ENCODE measurements at places on chromosomes 12 and 14. TPM values are rescaled to one million over a fixed set of nuclear protein-coding genes. Genes with fewer than 3 reads are reported as not detected.

GRCh38 chr14:88323086-88323522 lies at the start of gene KCNK10:
KCNK10 (minus strand) TSS chr14:88323269; CDS start chr14:88322798, 471 bp downstream.
- DNase-seq, result no peak

GRCh38 chr14:94161981-94162380 lies 12.1 kb upstream of the PPP4R4 start:
- no peak for DNase-seq

DNA sequence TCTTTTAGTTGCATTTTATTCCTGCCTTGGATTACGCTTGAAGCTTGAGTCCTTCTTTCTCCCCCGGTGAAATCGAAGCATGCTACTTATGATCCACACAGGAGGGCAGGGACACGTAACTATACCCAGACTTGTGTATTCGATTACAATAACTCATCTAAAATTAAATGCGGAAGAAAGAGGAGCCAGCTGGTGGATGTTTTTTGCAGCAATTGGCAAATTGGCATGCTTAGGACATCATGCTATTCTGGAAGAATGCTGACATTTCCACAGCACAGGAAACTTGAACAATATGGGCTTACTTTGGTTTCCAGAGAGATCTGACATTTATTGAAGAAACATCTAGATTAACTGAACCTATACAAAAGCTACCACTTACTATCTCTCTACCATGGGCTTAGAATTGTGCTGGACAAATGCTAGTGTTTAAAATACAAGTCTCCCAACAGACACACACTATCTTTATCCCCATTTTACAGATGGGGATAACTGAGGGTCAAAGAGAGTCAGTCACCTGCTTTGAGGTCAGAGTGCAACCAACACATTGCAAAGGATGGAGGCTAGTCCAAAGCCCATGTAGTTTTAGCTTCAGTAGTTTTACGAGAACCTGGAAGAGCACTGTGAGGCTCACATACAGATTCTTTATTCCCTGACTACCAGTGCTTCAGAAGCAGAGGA lies 36.3 kb downstream of the LGMN start:
- no peak for DNase-seq

PTCSC3 gene
- total RNA-seq, result not detected

GRCh38 chr14:100839681-100840111 lies 13.8 kb downstream of the MEG3 start:
- DNase-seq, result no peak

DNA sequence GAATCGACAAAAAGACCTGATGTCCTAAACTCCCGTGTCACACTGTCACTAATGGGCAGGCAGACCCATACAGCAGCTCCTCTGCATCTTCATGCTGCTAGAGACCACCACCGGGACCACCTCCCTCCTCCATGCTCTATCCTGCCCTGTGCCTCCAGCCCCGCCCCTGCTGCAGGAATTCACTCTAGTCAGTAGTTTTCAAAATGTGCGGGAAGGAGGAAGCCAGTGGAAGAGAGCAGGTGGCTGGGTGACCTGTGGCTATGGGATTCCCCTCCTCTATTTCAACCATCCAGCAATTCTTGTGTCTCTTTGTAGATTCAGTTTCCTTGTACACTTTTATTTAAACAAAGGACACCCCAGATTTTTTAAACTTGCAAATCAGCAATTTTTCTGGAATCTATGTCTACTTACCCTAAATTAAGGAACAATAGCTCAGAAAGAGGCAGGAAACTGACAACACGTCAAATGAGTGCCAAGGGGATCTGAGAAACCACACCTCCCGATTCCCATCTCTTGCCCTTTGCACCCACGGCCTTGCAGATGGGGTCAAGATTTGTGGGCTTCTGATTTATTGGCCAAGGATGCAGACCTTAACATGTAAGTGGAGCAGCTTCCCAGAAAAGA lies 20.4 kb upstream of the MAP1LC3B2 start:
- DNase-seq, result no peak

DNA sequence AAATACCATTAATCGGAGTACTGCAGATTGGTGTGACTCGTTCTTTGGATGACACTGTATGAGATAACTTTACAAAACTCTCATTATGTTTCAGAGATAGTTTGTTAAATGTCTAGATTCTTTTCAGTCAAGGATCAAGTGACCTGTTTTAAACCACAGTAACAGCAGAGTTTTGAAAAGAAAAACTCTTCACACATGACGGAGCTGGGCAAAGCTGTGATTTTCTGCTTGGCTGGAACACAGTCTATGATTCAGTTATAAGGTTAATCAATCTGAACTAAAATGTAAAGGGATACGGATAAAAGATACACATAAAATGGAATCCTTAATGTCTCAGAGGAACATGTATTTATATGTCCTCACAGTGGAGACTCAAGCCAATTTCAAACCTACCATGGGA lies 573.2 kb downstream of the PRKD1 start:
- no peak for DNase-seq

DNA sequence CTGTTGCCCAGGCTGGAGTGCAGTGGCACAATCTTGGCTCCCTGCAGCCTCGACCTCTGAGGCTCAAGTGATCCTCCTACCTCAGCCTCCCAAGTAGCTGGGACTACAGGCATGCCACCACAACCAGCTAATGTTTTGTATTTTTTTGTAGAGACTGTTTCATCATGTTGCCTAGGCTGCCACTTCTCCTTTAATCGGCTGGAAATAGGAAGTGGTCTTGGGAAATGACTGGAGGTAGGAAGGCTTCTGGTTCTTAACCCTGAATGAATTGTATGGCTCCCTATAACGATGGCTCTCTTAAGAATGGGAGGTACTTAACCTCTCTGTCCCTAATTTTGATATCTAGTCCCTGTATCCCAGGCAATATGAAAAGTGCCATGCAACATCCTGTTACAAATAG lies 113.9 kb upstream of the USP15 start:
- DNase-seq, result no peak

IFI27L1 gene
- 3.7 TPM for total RNA-seq

DNA sequence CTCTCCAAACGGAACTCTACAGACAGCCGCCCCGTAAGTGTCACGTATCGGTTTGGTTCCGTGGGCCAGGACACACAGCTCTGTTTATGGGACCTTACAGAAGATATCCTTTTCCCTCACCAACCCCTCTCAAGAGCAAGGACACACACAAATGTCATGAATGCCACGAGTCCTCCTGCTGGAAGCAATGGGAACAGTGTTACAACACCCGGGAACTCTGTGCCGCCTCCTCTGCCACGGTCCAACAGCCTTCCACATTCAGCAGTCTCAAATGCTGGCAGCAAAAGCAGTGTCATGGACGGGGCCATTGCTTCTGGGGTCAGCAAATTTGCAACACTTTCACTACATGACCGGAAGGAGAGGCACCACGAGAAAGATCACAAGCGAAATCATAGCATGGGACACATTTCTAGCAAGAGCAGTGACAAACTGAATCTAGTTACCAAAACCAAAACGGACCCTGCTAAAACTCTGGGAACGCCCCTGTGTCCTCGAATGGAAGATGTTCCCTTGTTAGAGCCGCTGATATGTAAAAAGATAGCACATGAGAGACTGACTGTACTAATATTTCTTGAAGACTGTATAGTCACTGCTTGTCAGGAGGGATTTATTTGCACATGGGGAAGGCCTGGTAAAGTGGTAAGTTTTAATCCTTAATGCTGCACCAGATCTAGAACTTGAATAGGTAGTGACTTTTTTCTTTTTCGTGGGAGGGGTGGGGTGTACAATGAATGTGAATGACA lies 69.7 kb downstream of the WDR20 start:
- DNase-seq, result no peak

GRCh38 chr12:7877420-7877819 lies 4.7 kb upstream of the SLC2A14 start:
- DNase-seq, result no peak

DNA sequence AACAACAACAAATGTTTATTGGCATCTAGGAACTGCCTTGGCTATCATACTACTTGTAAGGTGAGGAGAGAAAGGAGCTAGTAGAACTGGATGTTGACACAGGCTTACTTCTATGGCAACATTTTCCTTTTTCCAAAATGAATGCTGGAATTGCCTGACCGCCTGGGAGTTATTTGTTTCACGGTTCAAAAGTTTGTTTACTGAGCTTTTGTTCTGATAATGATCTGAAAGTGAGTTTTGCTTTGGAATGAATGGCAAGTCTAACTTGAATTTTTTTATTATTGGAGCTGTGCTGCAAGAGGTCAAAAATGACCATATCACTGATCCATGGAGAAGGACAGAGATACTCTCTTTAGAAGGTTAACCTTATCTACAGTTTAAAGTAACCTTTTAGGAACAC lies 183.5 kb upstream of the CAND1 start:
- no peak for DNase-seq

ACOT4 gene
- total RNA-seq, result 2.5 TPM

- DNase-seq, result no peak
Measured at GRCh38 chr12:98990648-98991047, 345.6 kb downstream of the APAF1 start.

- no peak for DNase-seq
Measured at GRCh38 chr12:46676396-46676795, 149.4 kb downstream of the SLC38A4 start.

GRCh38 chr14:104171895-104172294 lies 33.5 kb downstream of the KIF26A start:
- DNase-seq, result no peak

GRCh38 chr12:112937741-112938719 lies at the start of gene OAS3:
OAS3 (plus strand) TSS chr12:112938474; CDS start chr12:112938531, 57 bp downstream.
- DNase-seq, result peak; percentile 60

DNA sequence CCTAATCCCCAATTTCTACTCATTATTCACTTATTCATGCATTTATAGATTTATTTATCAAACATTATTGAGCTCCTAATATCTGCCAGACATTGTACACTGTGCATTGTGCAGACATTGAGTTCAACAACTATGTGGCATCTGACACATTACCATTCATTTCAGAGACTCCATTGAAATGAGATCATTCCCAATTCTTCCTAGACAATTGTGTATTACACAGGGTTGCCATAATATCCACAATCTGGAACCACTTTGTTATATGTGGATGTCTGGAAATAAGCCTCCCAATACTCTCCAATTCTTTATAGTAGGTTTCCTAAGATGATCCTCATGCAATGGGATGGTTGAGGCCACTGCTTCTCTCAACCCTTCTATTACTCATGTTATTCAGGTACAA lies 165.0 kb downstream of the OTOGL start:
- no peak for DNase-seq

GRCh38 chr12:21894792-21895595 lies 46.2 kb downstream of the ABCC9 start:
- no peak for DNase-seq

- DNase-seq, result no peak
Measured at GRCh38 chr12:1204581-1205121, 213.6 kb downstream of the ERC1 start.

GRCh38 chr12:64674367-64674922 lies 64.2 kb downstream of the RASSF3 start:
- DNase-seq, result no peak

TEX52 gene
- not detected for total RNA-seq

FGD4 gene
- total RNA-seq, result 6.8 TPM

FAM181A gene
- total RNA-seq, result not detected

EGLN3 gene
- total RNA-seq, result 1.6 TPM

- no peak for DNase-seq
Measured at GRCh38 chr12:49026101-49026500, 7.5 kb upstream of the PRKAG1 start.

RPGRIP1 gene
- 1.3 TPM for total RNA-seq

SIX6 gene
- total RNA-seq, result not detected

TMTC2 gene
- total RNA-seq, result 0.61 TPM

DYRK4 gene
- 20.3 TPM for total RNA-seq

HCAR1 gene
- not detected for total RNA-seq

JDP2 gene
- 8.6 TPM for total RNA-seq

DNA sequence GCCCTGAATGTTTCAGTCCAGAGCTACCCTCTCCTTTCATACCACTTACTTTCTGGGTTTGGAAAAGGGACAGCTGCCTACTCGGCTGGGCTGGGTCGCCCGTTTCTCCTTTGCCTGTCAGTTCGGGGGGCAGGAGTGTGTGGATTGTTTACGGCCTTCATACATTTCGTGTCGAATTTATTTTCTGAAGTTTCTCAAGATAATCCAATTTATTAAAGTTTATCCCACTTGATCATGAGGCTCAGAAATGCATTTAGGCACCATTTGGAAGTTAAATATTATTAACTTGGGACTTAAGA lies 608 bp downstream of the ZNF410 start:
- no peak for DNase-seq

- no peak for DNase-seq
Measured at GRCh38 chr14:89219051-89219450, 198.0 kb downstream of the FOXN3 start.

GRCh38 chr12:27351476-27351875 lies 18.8 kb downstream of the BMAL2 start:
- no peak for DNase-seq

DNA sequence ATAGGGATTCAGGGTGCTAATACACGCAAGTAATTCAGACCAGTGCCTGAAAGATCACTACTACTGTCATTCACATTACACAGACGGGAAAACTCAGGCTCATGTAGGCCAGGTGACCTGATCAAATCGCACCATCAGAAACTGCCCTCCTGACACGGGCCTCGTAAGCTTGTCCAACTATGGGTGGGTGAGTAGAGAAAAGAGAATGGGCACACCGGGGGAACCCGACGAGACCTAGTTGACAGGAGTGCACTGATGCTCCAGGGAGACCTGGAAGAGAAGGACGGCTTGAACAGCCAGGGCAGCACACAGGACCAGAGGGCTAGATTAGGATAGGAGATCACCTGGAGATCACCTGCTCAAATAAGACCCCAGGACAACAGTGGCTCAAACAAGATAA lies 166.9 kb upstream of the DIO3 start:
- DNase-seq, result no peak

DNA sequence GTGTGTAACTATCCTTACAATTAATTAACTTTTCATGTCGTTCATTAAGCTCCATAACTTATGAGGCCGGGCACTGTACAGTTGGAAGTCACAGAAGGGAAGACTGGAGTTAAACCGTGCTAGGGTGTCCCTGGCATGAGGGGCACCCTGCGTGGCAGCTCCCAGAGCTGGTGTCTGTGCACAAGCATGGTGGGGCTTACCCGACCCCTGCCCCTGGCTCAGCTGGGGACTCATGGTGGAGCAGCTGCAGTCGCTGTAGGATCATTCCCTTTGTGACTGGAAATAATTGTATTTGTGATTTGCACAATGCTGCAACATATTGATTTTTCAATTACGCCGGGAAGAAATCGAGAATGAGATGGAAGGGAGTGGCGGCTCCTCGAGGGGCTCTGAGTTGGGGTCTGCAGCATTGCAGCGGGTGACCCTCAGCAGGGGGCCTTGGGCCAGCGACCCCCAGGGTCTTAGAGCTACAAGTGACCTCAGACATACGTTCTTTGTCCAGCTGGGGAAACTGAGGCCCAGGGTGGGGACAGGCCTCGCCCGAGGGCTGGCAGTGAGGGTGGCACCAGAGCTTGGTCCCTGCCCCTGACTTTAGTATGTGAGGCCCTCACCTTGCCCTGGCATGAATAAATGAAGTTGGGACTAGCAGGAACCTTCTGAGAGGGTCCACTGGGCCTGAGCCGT lies 125.4 kb downstream of the KIF26A start:
- DNase-seq, result peak; percentile 20
